AG20443 (cell line): ENCODE measurements at places on chromosomes 11 and 22.

GRCh38 chr11:31822175-31822926 lies 11.2 kb upstream of the PAX6 start:
- DNase-seq, result no peak

DNA sequence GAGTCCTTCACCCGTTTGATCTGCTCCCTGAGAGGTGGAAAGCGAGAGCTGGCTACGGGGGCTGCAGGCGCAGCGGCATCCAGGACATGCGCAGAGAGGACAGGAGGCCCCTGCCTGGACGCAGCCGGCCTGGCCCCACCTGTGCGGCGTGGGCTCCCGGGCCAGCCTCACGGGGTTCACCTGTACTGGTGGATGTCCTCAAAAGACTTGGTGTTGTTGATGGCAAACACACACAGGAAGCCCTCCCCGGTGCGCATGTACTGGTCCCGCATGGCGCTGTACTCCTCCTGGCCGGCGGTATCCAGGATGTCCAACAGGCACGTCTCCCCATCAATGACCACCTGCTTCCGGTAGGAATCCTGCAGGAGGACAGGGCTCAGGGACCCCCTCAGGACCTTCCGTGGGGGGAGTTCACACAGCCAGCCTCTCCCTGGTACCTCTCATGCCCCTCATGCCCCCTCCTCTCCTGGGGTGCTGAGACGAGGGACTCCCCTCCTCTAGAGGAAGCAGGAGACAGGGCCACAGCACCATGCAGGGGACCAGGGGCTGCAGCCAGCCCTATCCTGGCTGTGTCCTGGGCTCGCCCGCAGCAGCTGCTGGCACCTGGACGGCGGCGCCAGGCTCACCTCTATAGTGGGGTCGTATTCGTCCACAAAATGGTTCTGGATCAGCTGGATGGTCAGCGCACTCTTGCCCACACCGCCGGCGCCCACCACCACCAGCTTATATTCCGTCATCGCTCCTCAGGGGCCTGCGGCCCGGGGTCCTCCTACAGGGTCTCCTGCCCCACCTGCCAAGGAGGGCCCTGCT lies 1.6 kb downstream of the HRAS start:
- DNase-seq, result no peak

- DNase-seq, result peak; percentile 78
These were observed 19.9 kb downstream of the PACSIN2 start for GRCh38 chr22:42994917-42995562.

DNA sequence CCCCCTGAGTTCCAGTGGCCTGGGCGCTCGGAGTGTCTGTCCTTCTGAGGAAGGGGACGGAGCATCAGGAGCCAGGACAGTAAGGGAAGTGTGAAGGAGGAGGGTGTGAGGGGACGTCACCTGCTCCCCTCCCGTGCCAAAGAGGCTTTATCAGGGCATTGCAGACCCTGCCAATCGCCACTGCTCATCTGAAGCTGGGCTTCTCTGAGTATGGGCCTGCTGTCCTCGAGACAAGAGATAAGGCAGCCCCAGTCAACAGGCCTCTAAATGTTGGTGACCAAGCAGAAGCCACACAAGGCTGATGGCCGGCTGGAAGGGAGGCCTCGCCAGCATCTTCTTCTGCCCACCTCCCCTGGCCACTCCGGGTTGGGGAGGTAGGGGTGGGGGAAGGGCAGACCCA lies 29.8 kb downstream of the LIF start:
- no peak for DNase-seq

DNA sequence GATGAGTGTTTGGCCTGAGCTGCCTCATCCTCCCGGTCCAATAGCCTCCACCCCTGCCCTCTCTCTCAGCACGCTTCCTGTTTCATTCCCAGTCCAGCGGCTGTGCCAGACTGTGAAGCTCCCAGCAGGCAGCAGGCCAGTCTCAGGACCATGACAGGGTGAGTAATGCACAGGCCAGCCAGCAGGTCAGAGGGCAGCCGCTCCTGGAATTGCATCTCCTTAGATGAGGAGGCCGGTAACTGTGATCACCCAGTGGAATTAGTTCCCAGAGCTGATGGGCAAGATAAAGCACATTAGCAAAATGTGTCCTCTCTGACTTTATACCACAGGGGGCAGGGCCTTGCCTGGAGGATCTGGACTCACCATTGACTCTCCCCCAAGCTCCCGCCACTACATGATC lies 251.2 kb downstream of the ETS1 start:
- DNase-seq, result peak; percentile 65

- peak; percentile 68 for DNase-seq
These were observed at the start of gene EMID1 for GRCh38 chr22:29205594-29206371. Gene EMID1, plus strand, starts transcription at chr22:29205896. Its CDS starts 143 bp downstream, at chr22:29206039.

- DNase-seq, result peak; percentile 89
These were observed at the start of gene RTN4R for GRCh38 chr22:20268279-20269012. Gene RTN4R, minus strand, starts transcription at chr22:20268318. Its CDS starts 226 bp downstream, at chr22:20268092.
